ENCODE measurements at places on chromosomes 4 and X.

GRCh38 chr4:94621491-94622080, 136.2 kb upstream of the BMPR1B start:
- peak; percentile 64 for DNase-seq

- peak; percentile 70 for DNase-seq
Observed at GRCh38 chrX:40153345-40154249, 55.8 kb upstream of the BCOR start.

GRCh38 chrX:148610328-148610698, 109.9 kb downstream of the AFF2 start:
- no peak for DNase-seq

GRCh38 chr4:56655627-56656345, 25.3 kb downstream of the HOPX start:
- peak; percentile 40 for DNase-seq

GRCh38 chr4:184938871-184939270, 79.4 kb upstream of the HELT start:
- no peak for DNase-seq

DNA sequence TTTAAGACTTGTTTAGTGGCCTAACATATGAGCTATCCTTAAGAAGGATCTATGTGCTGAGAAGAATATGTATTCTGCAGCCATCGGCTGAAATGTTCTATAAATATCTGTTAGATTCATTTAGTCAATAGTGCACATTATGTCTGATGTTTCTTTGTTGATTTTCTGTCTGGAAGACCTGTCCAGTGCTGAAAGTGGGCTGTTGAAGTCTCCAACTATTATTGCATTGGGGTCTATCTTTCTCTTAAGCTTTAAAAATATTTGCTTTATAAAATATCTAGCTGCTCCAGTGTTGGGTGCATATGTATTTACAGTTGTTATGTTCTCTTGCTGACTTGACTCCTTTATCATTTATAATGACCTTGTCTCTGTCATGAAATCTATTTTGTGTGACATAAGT, 9.4 kb upstream of the BLTP1 start:
- no peak for DNase-seq

DNA sequence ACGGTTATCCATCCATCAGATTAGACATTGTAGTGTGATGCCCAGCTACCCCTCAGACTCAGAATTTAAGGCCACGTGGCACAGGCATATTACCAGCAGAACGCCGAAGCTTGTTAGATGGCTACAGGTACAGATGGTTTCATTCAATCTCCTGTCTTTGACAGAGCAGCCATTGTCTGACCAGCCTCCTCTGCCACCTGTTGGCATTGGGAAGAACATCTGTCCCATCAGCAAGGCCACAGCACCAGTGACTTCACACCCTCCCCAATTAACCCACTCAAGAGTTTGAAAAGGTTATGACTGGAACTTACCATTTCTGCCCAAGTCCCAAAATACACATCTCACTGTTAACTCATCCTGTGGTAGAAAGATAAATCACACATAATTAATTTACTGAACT, 22.0 kb upstream of the PHKA2 start:
- DNase-seq: no peak

GRCh38 chr4:21888195-21888976, 60.2 kb downstream of the KCNIP4 start:
- DNase-seq: no peak

DNA sequence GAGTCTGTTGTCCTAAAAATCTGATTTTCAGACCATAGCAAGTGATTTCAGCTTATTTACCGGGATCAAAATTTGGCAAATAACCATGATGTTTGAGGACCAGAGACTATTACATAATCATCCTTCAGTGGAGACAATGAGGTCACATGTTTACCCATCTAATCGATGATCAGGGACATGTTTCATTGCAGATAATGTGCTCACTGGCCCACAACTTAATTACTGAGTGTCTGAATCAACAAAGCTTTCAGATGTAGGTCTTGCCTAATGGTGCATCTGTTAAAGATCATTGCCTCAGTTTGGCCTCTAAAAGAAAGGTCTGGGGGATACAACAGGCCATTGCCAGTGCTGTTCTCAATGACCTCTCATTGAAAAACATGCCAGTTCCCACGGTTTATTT, 42.8 kb upstream of the KLHL34 start:
- DNase-seq: no peak

DNA sequence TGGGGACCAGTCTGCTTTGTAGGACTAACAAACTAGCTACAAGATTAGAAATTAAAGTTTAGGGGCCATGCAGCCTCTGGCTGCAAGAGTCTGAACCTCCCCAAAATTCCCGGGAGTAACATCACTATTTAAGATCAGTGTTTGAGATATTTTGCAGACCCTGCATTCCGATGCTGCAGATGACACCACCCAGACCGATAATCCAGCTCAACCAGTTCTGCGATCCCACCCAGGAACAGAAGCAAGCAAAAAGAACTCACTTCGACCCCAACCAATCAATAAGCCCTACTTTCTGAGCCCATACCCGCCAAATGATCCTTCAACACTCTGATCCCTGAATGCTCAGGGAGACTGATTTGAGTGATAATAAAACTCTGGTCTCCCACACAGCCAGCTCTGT, 877.8 kb downstream of the FAT4 start:
- DNase-seq: no peak

DNA sequence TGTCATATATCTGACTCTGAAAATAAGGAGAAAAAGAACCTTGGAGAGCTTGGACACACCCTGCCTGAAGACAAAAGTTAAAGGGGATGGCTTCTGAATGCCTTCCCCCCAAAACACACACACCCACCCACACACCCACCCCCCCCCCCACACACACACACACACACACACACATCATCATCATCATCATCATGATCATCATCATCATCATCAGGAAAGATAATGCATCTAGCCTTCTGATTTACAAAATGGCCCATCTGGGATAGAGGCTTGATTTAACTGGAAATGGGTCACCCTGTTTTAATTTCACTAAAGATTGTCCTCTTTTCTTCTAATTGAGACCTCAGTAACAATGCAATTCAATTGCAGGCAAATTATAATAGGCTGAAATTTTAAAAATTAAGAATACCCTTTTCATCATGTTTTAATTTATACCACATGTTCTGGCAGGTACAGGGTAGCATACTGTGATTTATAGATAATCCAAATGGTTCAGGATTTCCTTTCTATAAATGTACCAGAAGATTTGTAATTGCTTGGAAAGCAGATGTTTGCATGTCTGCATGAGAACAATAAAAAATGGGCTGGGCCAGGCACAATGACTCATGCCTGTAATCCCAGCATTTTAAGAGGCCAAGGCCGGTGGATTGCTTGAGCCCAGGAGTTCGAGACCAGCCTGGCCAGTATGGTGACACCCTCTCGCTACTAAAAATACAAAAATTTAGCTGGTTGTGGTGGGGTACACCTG, 56.5 kb downstream of the TRIM2 start:
- no peak for DNase-seq

DNA sequence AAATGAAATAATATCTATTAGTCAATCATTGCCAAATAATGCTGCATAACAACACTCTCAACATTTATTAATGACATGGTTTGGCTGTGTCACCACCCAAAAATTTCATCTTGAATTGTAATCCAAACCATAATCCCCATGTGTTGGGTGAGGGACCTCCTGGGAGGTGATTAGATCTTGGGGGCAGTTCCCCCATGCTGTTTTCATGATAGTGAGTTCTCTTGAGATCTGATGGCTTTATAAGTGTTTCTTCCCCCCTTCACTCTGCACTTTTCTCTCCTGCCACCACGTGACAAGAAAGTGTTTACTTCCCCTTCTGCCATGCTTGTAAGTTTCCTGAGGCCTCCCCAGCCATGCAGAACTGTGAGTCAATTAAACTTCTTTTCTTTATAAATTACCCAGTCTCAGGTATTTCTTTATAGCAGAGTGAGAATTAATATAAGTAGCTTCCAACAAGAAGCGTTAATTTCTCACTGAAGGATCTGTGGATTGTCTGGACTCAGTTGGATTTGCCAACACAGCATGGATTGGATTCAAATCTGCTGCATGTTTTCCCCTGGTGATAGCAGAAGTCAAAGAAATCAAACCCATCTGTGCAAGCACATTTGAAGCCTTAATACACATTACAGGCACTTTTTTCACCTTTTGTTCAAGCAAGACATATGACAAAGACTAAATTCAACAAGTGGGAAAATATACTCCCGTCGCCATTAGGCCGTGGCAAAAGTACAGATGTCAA, 216.6 kb downstream of the PDGFC start:
- DNase-seq: no peak

GRCh38 chr4:160947653-160948052, 1216.1 kb downstream of the FSTL5 start:
- DNase-seq: peak; percentile 6

GRCh38 chr4:148061141-148061481, 329.2 kb downstream of the ARHGAP10 start:
- no peak for DNase-seq

DNA sequence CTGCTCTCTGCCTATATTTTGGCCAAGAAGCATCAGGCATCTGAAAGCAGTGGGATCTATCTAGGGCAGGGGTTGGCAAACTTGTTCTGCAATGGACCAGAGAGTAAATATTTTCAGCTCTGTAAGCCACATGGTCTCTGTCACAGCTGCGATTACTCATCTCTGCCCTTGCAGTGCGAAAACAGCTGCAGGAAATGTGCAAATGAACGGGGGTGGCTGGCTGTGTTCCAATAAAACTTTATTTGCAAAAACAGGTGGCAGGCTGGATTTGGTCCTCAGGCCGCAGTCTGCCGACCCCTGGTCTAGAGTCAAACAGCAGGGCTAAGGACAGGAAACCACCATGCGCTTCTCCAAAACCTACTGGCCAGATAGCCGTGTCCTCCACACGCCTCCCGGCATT, 48.6 kb downstream of the ACOX3 start:
- no peak for DNase-seq

DNA sequence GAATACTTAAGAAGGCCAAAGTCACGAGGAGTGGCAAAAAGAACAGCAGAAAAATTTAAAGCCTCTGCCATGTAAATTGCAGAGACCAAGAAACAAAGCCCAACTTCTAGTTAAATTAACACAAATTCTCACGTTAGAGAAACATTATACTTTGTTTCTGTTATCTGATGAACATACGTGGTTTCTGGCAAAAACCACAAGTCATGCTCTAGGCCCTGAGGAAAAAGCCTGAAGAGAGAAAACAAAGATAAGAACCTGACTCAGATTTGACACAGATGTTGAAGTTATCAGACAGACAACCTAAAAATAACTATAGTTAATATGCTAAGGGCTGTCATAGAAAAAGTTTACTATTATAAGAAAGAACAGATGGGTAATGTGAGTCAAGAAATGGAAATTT, 149.1 kb upstream of the PCDH10 start:
- DNase-seq: no peak

DNA sequence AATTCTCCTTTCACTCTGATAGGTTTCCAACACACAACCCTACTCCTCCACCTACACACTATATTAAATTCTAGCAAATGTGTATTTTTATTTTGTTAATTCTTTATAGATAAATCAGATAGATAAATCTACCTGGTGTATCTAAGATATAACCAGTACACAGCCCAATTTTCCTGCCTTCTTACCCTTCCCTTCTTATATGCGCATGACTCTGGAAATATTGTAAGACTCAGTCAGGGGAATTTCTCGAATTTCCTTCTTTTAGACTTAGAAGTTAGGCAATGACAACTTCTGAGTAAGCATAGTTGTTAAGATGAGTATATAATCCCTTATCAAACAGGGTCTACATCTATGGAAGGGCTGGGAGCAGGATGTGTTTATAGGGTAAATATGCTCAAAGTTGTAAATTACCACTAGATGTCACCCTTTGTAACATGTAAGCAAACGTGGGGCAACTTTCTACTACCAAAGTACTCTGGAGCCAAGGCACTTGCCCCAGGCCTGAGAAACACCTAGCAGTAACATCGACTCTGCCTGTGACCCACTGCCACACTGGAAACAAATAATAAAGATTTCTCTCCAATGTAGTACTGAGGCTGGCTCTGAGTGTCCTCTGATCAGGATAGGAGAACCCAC, 444.7 kb downstream of the IQCM start:
- DNase-seq: peak; percentile 72

GRCh38 chr4:139986689-139987501, 167.1 kb downstream of the MAML3 start:
- no peak for DNase-seq

- DNase-seq: no peak
Observed at GRCh38 chrX:39731735-39732134, 366.0 kb downstream of the BCOR start.

DNA sequence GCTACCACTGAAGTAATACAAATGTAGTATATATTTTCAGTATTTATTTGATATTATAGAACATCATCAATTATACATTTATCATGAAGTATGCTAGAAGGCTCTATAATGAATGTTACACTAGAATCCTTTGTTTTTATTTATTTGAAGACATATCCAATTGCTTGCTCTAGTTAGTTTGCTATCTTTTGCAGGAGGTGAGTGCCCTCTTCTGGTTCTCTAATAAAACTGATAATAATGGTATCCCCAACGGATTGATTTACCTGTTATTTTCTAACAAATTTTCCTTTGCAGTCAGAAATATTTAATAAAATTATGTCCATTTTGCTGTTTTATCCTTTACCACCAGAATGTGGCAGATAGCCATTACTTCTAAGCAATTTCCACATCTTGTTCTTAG, 274.3 kb upstream of the TACR3 start:
- DNase-seq: peak; percentile 22

DNA sequence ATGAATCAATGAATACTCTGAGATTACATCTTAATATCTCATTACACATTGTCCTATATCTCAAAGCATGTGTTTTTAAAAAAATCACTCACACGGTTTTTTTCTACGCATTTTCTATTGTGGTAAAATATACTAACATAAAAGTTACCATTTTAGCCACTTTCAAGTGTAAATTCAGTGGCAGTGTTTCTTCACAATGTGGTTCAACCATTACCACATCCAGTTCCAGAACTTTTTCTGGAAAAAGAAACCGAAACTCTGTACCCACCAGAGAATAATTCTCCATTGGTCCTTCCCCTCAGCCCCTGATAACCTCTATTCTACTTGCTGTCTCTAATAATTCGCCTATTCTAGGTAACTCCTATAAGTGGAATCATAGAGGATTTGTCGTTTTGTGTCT, 35.3 kb upstream of the ACSL1 start:
- DNase-seq: no peak

DNA sequence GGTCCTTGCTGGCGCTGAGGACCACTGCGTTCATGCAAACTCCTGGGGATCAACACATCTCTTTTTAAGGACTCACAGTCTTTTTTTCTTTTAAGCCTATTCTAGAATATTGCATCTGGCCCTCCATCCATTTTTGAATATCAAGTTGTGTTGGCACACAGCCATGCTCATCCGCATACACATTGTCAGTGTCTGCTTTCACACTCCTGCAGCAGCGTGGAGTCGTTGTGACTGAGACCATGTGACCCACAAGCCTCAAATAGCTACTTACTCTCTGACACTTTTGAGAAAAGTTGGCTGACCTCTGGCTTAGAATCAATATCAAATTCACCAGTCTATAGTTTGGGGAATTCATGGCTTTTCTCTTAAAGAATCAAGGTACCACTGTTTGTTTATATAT, 191.8 kb upstream of the S100G start:
- no peak for DNase-seq
